Cerebellum (tissue), 4 donors: ENCODE measurements at places on chromosomes 3 and 15.

GRCh38 chr15:94105760-94106159, 125.6 kb upstream of the MCTP2 start:
- no peak for DNase-seq

DNA sequence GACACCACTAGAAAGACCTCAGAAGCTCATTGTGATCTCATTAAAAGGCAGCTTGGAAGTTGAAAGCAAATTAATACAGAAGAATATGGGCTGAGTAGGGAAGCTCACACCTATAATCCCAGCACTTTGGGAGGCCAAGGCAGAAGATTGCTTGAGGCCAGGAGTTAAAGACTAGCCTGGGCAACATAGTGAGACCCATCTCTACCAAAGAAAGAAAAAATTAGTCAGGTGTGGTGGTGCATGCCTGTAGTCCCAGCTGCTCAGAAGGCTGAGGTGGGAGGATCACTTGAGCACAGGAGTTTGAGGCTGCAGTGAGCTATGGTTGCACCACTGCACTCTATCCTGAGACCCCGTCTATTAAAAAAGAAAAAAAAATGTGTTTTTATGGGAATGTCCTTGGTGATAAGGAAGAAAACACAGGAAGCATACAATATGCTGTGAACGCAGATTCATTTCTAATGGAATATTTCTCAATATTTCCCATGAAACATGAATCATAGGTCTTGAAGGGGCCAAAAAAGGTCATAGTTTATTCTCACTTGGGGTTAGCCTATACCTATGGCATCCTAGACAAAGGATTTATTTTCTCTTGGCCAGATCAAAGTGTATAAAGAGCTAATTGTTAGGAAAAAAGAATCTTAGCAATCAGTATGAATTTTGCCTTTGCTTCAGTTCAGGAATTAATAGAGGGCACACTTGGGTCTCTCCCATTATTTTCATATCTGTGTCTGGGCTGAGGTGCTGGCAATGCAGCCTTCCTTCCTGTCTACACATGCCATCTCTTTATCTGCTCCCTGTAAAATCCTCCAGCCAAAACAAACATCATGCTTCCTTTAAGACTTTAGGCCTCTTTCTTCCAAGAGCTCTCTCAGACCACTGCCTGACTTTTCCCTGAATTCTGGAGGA, 98.2 kb downstream of the FNDC3B start:
- DNase-seq = no peak

DNA sequence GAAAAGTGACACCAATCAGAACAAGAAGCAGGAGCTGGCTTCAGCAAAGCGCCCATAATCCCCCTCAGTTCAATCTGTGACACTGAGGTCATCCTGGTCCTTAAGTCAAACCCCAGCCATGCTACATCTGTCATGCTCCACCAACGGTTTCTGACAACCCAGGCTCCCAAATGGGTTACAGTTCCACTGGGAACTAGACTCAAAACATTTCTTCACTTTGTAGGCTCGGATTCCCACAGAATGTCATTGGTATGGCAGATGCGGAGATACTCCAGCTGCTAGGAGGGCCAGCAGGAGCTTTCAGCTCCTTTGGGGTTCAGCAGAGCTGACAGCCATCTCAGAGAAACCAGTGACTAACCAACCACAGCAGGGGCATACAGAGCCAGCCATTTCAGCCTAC, 48.9 kb downstream of the SUMF1 start:
- no peak for DNase-seq

DNA sequence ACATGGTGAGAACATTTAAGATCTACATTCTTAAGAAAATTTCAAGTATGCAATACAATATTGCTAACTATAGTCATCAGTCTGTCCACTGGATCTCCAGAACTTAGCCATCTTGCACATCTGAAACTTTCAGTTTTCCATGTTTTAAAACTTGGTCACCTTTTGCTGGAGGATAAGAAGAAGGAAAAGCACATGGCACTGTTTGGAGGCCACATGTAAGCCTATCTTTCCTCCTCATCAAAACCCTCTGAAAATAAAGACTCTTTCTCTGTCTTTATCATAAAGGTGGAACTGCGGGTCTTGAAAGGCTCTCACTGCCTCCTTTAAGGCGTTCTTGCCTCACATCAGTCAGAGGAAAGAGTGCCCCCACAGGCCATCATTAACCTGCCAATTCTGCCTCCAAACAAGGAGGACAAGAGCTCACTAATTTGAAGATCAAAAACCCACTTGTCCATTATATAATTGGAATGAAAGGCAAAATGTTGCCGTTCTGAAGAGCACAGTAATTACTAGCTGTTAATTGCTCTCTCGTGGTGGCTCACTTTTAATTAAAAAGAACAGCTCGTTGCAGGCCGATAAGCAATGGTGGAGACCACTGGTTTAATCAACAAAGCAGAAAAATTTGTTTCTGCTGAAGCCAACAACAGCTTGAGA, 157.8 kb downstream of the MECOM start:
- no peak for DNase-seq

- DNase-seq = no peak
Measured at GRCh38 chr3:99248130-99248529, 346.6 kb upstream of the DCBLD2 start.

DNA sequence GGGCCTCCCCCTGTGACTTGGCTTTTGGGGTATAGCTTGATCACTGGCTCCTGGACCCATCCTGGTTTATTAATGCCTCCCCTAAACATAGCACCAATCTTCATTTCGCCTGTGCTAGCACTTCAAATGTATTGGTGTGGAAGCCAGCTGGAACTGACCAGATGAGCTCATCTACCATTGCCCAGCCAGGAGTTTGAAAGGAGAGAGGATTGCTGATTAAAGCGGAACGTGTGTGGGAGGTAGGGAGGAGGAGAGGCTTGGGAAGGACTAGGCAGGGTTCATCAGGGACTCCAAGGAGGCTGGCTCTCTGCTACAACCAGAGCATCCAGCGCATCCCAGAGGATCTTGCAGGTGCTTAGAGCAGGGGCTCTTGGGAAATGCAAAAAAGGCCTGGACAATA, 34.4 kb upstream of the TLE3 start:
- DNase-seq = no peak

DNA sequence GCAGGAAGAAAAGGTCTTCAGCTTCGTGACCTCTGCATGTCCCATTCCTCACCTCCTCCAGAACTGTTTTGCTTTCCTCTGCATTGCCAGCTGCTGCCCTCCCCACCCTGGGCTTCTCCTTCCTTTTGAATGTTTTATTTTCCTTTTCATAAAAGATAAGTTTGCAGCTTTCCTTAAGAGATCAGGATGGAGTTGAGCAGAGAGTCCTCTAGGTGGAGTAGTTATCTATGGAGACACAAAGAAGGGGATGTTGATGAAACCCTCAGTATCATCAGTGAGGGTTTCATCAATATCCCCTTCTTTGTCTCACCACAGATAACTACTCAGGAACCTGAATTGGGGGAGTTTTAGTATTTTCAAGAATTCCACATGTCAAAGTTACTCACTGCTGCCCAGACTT, 19.0 kb upstream of the SLC25A36 start:
- DNase-seq = no peak

GRCh38 chr15:63474810-63475316, 29.5 kb upstream of the USP3 start:
- no peak for DNase-seq

- no peak for DNase-seq
Measured at GRCh38 chr15:65163041-65163440, 22.1 kb downstream of the CLPX start.

DNA sequence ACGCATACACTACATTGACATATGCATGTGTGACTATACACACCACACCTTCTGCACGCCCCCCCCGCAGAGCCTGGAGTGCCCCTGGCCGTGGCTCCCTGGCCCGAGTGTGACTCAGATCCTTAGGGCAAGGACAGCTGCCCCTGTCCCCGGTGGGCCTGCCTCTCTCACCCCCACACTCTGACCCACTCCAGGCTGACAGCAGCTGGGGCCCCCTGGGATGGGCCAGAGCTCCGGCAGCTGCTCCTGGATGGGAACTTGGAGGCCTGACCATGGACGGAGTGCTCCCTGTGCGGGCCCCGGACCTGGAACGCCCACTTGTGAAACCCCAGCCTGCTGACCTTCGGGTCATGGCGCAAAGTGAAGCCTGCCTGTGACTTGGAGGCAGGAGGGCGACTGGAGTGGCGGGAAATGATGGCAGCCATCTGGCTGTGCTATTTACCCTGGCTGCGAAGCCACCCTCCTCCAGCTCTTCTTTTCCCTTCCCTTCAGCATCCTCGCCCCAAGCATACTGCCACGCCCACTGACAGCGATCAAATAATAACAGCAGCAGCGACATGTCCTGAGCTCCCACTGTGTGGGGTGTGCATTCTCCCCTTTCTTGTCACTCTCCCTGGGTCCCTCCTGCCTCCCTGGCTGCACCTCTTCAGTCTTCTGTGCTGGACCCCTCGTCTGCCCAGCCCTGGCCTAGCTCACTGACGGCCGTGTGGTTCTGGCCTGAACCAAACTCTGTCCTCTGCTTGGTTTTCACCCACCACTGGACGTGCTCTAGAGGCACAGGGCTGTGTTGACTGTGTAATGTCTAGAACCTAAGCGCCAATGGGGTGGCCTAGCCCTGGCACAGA, 90.7 kb upstream of the MEF2A start:
- no peak for DNase-seq

DNA sequence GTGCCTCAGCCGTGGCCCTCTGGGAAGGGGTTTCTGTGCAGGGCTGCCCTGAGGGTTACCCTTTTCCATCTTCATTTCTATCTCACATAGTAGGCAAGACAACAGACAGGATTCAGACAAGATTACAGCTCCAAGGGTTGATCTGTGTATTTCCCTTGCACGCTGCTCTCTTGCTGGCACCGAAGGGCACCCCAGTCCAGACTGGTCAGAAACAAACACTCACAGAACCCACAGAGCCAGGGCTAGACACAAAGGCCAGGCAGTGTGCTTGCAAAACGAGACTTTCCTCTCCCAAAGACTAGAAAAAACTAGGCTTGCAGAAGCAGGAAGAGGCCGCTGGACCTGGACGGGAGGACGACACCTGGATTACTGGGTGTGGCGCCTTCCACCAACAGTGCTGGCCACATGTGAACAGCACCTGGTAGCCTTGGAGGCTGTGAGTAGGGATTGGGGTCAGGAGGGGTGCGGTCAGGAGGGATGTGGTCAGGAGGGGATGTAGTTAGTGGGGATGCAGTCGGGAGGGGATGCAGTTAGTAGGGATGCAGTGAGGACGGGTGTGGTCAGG, 96.8 kb downstream of the BDH1 start:
- no peak for DNase-seq

DNA sequence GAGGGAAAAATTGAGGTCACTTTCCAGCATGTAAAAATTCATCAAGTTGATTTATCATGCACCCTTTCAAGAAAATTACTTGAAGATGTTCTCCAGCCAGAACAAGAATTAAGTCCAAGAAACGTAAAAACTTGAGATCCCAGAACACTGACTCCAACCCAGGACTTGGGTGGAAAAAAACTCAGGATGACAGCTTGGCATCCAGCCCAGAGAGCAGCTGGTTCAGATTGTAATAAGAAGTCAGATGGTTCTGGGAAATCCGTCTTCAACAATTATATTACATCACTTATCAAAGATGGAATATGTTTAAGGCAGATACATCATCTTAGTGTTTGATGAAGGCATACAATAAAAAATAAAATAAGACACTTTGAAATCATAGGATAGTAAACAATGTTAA, 23.0 kb upstream of the DNAJC13 start:
- DNase-seq = no peak

DNA sequence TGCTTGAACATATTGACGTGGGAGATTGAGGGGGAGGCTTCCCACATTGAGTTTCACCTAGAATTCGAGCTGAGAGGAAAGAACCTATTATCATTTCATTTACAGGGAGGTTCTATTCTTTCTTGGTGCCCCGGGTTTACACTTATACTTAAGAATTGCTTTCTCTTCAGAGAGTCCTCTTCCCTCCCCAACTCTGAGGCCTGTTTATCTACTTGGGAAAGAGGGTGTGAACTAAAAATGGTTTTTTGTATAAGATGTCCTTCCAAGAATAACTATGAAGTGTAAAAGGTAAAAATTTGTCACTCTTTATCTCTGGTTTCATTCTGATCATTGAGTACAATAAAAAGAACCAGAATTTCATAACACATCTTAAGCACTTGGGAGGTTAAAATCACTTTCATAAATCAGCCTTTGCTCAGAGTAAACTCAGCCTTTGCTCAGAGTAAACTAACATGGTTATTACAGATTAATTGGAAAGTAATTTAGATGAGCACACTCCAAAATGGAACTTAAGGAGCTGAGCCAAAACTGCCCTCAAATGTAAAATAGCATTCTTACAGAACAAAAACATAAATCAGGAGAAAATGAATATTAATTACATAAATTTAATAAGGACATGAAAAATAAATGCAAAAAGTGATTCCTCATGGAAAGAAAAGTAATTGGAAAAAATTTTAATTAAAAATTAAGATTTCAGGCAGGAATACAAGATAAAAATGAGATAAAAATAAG, 75.2 kb downstream of the GADL1 start:
- no peak for DNase-seq

DNA sequence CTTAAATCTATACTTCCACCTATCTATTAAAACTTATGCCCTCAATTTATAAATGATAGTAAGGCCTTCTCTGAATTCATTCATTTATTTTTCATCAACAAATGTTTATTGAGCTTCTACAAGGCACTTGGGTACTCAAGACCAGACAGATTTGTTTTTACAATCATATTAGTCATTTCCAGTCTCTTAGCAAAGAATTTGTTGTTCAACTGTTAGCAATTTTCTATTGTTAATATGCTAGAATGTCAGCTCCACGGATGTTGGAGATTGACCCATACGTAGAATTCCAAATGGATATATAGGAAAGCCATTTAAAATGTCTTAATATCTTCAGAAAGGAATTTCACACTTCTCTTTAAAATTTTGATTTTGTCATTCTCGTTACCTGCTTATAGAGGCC, 36.7 kb downstream of the ZBTB38 start:
- DNase-seq = no peak

GRCh38 chr3:39982665-39983357, 173.4 kb downstream of the MYRIP start:
- no peak for DNase-seq

DNA sequence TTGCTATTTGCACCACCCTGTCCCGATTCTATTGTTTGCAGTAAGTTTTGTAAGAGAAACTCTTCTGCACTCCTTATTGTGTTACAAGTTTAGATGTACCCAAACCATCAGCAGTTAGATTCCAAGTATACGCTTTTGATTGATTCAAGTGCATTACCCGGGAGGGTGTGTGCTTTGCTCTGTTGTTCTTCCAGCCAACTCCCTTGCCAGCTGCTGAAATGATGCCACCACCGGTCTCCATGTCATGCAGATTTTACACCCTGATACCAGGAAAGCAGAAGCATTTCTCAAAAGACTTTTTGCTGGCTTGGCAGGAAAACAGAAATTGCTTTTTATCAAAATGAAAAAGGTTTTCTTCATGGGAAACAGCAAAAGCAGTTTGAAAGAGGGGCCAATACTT, 1006.6 kb upstream of the CFAP20DC start:
- no peak for DNase-seq
